ENCODE measurements at places on chromosomes 1 and 21.

- DNase-seq, result no peak
Observed at GRCh38 chr1:39269349-39269748, 64.9 kb downstream of the MACF1 start.

DNA sequence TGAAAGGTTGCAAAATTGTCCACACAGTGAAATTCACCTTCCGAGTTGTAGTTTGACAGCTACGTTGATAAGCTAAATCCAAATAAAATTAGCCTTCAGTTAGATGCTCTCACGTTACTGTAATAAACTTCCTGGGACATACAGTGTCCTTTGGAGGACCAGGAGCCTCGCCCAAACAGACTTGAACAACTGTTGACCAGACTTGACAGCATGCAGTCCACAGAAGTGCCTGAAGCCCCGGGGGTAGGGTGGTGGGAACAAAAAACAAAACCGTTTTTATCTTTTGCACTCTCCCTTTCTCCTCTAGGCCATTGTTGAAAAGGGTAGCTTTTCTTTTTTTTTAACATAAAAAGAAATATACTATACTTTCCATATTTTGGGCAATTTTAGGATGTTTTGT, 172.8 kb upstream of the SAMSN1 start:
- DNase-seq, result no peak

DNA sequence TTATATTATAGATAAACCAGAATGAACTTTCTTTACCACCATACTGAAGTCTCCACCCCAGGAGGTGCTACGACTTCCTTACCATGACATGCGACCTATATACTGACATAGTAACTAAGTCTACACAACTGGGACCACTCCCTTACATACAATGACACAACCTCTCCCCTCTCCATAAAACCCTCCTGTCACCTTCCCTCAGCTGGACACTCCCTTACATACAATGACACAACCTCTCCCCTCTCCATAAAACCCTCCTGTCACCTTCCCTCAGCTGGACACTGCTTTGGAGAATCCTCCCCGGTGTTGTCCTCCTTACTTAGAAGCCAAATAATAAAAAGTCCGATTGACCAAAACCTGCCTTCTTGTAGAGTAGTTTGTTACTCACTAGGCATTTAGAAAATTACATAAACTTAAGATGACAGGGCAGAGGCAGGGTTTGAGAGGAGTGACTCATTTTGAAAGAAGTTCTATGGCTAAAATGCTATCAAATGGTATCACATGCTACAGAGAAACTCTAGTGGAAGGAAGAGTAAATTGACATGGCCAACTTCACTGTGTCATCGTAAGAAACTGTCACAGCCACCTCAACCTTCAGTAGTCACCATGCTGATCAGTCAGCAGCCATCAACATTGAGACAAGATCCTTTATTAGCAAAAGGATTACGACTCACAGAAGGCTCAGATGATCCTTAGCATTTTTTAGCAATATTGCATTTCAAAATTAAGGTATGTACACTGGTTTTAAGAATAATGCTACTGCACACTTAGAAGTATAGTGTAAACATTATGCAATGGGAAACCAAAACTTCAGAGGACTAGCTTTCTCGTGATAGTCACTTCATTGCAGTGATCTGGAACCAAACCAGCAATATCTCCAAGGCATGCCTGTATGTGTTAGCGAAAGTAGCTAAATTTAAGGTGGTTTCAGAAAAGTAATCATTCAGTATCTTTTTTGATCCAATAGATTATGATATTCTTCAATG, 56.4 kb downstream of the AHCTF1 start:
- peak; percentile 66 for DNase-seq

- DNase-seq, result no peak
Observed at GRCh38 chr1:113333056-113333455, 57.3 kb upstream of the MAGI3 start.

DNA sequence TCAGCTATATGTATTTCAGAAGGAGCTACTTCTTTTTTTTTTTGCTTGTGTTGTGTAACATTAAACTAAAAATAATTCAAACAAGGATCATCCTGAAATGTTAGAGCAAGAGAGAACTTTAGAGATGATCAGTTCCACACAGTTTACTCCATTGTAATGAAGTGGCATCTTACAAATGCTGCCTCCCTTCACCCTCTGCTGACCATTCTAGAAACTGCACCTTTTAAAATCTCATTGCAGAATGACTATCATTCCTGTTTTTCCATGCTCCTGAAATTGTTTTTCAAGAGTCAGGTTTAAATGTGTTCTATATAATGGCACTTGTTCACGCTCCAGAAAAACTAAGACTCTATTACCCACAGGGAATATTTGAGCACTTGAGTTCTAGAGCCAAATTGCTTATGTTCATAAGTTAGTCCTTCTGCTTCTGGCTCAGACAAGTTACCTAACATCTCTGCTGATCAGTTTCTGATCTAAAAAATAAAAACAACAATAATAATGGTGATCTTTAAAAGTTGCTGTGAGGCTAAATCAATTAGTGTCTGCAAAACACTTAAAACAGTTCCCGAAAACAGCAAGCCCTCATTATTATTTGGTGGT, 21.5 kb upstream of the SLC44A5 start:
- DNase-seq, result peak; percentile 35

Data from fibroblast of skin of scalp (primary cell).